ENCODE measurements at places on chromosomes 6 and 20. TPM values are rescaled to one million over a fixed set of nuclear protein-coding genes. Genes with fewer than 3 reads are reported as not detected.
A peak's percentile ranks its signal among the peaks of the same experiment; 100 is the strongest.

DNA sequence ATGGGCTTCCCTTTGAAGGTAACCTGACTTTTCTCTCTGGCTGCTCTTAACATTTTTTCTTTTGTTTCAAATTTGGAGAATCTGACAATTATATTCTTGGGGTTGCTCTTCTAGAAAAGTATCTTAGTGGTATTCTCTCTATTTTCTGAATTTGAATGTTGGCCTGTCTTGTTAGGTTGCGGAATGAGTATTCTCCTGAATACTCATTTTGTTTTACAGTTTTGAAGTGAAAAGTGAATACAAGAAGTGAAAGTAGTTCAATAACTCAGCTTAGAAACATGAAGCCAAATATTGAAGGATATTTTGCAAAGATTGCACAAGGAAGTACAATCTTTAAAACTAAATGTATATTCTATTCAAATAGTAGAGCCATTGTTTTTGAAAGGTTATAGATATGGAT, 120.2 kb upstream of the MAP3K4 start:
- no peak for DNase-seq

DNA sequence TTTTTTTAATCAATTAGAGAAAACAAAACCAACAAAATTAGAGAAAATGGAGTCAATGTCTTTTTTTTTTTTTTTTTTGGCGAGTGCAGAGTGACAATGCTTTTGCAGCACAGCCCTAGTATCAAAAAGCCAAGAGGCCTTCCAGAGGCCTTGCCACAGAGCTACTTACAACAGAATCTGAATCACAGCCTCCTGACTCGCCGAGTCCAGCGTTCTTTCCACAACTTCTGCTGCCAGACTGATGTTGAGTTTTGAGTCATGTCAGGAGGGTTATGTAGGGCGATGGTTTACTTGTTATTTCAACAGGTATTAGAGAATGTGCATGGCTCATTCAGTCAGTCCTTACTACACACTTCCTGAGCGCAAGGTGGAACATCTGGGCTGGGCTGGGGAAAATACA, 88.6 kb downstream of the FNDC1 start:
- peak; percentile 91 for DNase-seq

DNA sequence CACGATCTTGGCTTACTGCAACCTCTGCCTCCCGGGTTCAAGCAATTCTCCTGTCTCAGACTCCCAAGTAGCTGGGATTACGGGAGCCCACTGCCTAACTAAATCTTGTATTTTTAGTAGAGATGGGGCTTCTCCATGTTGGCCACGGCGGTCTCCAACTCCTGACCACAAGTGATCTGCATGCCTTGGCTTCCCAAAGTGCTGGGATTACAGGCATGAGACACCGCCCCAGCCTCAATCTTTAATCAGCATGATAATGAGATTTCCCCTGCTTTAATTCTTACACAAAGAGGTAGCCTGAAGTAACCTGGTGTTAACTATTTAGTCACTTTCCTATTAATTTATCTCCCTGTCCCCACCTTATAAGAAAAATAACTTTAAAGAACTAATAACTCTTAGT, 31.3 kb upstream of the TRDN start:
- DNase-seq = no peak

GRCh38 chr6:42740725-42741124, 5.2 kb downstream of the TBCC start:
- DNase-seq = peak; percentile 50

DNA sequence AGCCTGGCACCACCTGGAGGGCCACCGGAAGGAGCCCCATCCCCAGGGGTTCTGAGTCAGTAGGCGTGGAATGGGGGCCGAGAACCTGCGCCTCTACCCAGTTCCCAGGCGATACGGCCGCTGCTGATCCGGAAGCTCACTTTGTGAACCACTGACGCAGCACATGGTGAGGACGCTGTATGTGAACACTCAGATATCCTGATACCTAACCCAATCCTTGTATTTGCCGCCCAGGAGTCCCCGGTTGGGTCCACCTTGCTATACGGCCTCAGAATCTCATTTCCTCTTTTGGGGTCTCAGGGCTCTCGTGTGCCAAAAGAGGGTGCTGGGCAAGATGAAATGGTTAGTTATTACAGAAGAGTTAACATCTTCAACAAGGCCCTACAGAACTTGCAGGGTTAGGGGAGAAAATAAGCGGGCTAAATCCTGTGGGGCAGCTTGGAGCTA, 604 bp upstream of the RAB5IF start:
- no peak for DNase-seq

DNA sequence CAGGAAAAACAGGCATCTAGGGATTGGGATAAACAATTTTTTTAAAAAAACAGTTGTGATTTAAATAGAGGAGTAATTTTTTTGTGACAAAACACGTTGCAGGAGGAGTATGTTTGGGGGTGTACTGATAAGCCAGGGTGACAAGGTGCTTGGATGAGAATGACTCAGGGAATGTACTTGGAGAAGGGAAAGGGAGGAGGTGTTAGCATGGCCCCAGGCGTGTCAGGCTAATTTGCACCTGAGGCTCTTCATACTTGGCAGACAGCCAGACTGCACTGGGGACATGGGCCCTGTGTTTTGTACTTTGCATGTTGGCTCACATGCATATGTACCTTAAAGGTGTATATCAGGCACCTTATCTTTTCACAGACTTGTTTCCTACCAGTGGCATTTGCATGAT, 22.8 kb downstream of the PANK2 start:
- no peak for DNase-seq

DNA sequence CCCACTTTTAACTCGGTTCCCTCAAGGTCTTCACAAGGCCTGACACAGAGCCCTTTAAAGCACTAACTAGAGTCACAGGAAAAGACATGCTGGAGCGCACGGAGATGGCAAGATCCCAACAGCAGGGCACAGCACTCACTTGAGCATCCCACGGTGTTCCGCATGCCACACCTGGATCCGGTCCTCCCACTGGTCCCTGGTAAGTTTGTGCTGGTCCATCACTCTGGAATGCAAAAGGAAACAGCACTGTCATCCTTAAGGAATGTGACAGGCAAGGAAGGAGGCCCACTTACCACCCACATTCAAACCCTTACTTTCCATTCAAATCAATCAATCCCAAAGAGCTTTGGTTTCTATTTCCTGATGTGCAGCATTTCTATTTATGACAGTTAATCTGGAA, 34.7 kb downstream of the EZR start:
- DNase-seq = peak; percentile 32

- no peak for DNase-seq
Measured at GRCh38 chr6:11750682-11751081, 27.9 kb downstream of the ADTRP start.

GRCh38 chr6:32886681-32887383, 32.8 kb downstream of the PSMB9 start:
- peak; percentile 89 for DNase-seq

- no peak for DNase-seq
Measured at GRCh38 chr6:24920136-24920535, 15.6 kb downstream of the RIPOR2 start.

DNA sequence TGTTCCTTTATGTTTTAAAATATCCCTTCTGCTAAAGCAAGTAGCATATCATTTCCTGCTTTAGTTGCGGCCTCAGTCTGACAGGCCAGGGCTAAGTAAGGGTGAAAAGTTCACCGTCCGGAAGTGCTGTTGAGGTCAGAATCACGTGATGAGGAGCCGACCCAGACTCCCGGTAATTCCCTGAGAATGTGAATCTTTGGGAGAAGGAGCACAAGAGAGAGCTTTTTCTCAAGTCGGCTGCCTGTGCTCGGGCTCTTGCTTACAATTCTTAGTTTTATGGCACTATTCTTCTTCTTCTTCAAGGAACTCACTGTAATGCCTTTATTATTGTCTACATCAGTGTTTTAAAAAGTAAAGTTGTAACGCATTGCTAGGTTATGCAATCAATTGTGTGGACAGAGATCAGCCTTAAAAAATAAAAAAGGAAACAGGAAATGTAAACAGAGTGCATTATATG, 309.3 kb downstream of the PRL start:
- peak; percentile 75 for DNase-seq

DNA sequence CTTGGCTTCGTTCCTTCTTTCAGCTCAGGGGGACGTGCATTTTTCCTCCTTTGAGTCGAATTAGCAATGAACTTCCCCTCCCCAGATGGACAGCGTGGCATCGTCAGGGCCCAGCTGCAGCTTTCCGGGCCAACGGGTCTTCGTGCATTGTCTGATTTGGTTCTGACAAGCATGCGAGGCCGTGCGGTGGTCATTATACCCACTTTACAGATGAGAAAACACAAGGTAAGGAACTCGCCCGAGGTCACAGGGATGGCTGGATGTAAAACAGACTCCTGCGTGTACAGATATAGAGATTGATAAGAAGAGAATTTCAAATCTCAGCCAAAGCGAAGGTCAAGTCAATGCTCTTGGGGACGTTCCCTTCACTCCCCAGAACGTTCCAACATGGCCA, 187.6 kb upstream of the SULF2 start:
- no peak for DNase-seq

Gene LINC00237
- not detected for total RNA-seq

Gene WFDC10B
- total RNA-seq = not detected

Gene KCNK15
- total RNA-seq = 11.1 TPM

Gene SOX18
- total RNA-seq = not detected

Gene TMEM244
- total RNA-seq = not detected

Gene RNF182
- 2.3 TPM for total RNA-seq

Gene ZNFX1
- total RNA-seq = 46.5 TPM

Gene MOXD1
- total RNA-seq = 528 TPM

Measured in GM23248 (cell line).